ENCODE measurements at places on chromosomes 13 and 19. TPM values are rescaled to one million over a fixed set of nuclear protein-coding genes. Genes with fewer than 3 reads are reported as not detected.

The ZNF98 gene
- total RNA-seq: not detected

The KLK7 gene
- total RNA-seq: not detected

The ZNF570 gene
- 2.7 TPM for total RNA-seq

The PBX4 gene
- total RNA-seq: 1.9 TPM

The FGF9 gene
- not detected for total RNA-seq

The C5AR1 gene
- total RNA-seq: 2.3 TPM

The FOXA3 gene
- total RNA-seq: 1.1 TPM

Data from A549 treated with RU486 at 1 μM for 4 hours (cell line).